ENCODE measurements at places on chromosomes 3 and 15. TPM values are rescaled to one million over a fixed set of nuclear protein-coding genes. Genes with fewer than 3 reads are reported as not detected.
A peak's percentile ranks its signal among the peaks of the same experiment; 100 is the strongest.

DNA sequence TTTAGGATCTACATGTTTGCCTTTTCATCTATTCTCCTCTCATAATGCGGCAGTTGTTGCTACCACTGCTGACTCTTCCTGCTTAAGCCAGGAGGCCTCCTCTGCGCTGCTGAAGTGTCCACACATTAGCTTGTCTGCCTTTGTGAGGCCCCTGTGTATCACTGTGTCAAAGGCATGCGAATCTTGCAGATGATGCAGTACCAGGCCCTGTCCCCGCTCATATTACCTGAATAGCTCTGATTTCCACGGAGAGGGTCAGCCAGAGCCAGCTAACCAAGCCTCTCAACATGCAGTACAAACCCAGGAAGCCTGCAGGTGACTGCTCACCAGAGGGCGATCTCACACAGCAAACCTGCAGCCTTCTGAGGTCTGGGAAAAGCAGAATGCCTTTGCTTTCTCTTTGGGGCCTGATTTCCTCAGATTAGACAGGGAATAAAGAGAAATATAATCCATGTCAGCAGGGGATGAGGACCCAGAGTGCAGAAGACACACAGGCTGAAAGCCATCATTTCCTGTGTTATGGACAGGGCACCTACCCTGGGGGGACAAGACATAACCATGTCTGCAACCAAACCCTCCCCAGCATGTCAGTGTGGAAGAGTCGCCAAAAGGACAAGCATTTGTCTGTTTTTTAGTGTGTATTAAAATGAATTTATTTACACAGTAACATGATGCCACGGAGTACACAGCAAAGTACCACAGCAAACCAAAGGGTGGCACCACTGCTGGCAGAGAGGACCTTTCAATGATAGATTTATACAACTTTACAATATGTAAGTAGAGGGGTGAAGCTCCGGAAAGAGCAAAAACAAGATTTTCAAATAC, 36.8 kb upstream of the TSPAN3 start:
- no peaks in the 10 kb centered on the region for H3K27me3 ChIP-seq
- no peaks in the 10 kb centered on the region for H3K36me3 ChIP-seq
- no peak overlapping the region for H3K4me3 ChIP-seq
- H3K27ac ChIP-seq, result no peak overlapping the region

DNA sequence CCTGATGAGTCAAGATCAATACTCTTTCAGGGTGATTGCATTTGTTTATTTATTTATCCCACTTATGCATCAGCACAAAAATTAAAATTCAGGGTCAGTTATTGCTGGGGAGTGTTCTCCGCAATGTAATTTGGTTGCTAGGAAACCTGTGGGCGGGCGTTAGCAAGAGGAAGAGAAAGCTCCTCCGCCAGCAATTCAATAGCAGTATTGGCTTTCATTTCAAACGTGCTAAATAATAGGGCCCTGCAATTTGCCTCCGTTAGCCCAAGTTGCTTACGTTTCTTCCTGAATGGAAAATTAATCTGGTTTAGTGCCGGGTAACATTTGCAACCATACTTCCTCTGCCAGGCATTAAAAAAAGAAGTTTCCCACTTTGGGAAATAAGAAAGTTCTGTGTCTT, 35.5 kb upstream of the PLCL2 start:
- H3K36me3 ChIP-seq, result peaks cover 4% of the 10 kb centered on the region
- no peak overlapping the region for H3K4me3 ChIP-seq
- no peak for DNase-seq
- peaks cover 51% of the 10 kb centered on the region for H3K27me3 ChIP-seq
- H3K4me1 ChIP-seq, result no peaks in the 10 kb centered on the region

DNA sequence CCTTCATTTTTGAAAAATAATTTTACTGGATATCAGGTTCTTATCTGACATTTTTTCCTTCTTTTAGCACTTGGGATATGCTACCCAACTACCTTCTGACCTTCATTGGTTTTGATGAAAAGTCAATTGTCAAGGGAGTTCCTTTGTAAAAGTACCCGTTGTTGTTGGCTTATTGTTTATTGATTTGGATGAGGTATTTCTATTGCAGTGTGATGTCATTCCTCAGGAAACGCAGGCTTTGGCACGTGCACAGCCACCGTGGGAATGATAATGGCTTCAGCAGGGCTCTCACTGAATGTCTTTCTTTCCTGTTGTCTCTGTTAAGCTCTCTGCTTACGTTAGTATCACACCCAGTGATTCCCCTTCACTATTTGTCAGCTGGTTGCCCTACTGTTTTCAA, 944.6 kb downstream of the CADM2 start:
- H3K36me3 ChIP-seq, result no peaks in the 10 kb centered on the region
- no peak for DNase-seq
- H3K27me3 ChIP-seq, result peaks cover 40% of the 10 kb centered on the region
- no peaks in the 10 kb centered on the region for H3K4me1 ChIP-seq
- H3K4me3 ChIP-seq, result no peak overlapping the region

DNA sequence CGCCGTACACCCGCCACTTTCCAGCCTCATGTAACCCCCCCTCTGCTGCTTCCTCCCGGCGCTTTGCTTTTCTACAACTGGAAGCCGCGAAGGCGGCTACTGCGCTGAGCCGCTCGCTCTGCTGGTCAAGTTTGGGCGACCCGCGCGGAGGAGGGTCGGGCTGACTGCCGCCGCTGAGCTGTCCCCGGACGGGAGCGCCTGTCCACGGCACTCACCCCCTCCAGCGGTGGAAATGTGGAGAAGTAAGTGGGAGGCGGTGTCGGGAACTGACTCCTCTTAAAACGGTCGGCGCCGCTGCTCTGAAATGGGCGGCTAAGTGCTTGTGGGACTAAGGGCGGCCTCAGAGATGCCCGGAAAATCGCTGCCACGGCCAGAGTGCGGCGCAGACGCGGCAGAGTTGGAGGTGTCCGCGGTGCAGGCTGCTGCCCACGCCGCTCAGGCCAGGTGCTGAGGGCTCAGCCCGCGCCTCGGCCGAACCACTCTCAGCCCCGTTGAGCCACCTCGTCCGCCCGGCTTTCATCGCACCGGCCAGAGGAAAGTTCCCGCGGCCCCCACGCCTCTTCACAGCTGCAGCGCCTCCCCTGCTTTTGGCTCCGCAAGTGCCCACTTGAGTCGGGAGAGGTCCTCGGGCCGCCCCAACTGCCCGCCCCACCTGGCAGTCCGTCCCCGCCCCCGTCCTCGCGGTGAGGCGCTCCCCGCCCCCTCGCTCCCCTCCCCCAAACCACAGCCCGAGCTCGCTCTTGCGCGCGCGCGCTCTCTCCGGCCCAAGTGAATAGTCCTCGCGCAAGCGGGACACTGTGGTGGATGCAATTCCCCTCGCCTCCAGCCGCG, at the start of gene EPHA6:
TSS of gene EPHA6 (plus strand) at position 775 of the 831 bp plus-strand sequence.
- H3K4me1 ChIP-seq, result peaks cover 6% of the 10 kb centered on the region
- peaks cover 31% of the 10 kb centered on the region for H3K27me3 ChIP-seq
- no peaks in the 10 kb centered on the region for H3K36me3 ChIP-seq
- no peak within 1 kb of the TSS for H3K27ac ChIP-seq
- peak within 1 kb of the TSS; percentile 76 for H3K4me3 ChIP-seq
- peak; percentile 72 for DNase-seq

DNA sequence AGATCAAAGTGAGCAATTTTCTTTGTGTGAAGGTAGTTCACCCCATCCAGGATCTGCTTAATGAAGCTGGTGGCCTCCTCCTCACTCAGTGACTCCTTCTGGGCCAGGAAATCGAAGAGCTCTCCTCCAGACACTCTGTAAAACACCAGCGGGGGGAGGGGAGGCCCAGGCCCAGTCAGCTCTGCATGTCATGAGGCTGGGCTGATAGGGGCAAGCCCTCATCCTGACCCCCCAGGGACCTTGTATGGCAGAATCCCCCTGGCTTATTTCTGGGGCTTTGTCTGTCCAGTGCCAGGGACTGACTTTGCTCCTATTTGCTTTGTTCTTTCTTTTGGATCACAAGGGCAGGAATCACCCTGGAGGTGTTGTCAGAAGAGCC, 74.9 kb downstream of the DAPK2 start:
- no peaks in the 10 kb centered on the region for H3K27me3 ChIP-seq
- DNase-seq, result no peak
- no peak overlapping the region for H3K4me3 ChIP-seq

- H3K4me1 ChIP-seq, result peaks cover 5% of the 10 kb centered on the region
- H3K36me3 ChIP-seq, result peaks cover 87% of the 10 kb centered on the region
- DNase-seq, result no peak
- H3K27ac ChIP-seq, result no peak overlapping the region
- H3K27me3 ChIP-seq, result no peaks in the 10 kb centered on the region
These were observed 25.0 kb downstream of the TKT start for GRCh38 chr3:53230789-53231188.

The CPEB1 gene
- total RNA-seq, result not detected

The TPRG1 gene
- 1.5 TPM for total RNA-seq

The GALNT15 gene
- 10.2 TPM for total RNA-seq

The OXTR gene
- 0.63 TPM for total RNA-seq

The CTDSPL gene
- 38.8 TPM for total RNA-seq

All from MCF 10A (cell line).